ENCODE measurements at places on chromosomes 12 and 14.

DNA sequence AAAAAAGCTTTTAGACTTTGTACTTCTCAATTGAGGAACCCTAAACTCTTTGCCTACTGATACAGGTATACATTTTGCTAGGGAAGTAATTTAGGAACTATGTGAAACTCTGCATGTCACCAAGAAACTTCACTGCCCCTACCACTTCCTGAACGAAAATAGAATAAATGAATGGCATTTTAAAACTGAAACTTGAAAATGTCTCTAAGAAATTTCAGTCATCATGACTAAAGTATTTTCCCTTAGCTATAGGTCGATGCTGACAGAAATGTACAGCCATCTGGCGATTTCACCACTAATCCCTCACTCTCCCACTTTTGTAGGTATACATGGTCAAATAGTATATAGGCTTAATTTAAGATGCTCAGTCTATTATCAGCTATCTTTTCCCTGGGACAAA, 194.9 kb upstream of the SYT10 start:
- DNase-seq = no peak

DNA sequence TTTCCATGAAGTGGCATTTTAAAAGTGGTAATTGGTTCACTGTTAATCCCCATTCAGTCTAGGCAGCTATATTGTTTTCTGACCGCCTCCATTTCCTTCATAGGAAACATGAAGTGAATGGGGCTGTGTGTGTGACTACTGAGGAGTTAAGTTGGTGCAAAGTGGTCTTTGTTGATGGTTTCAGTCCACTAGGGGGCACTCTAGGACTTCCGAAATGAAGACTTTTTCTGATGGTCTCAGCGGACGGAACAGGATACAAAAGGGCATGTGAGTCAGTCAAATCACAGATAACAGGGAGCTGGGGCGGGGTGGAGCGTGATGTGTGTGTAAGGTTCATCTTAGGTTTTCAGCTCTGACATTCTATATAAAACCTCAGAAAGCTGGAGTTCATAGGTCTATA, 240.1 kb upstream of the OR4E1 start:
- peak; percentile 59 for DNase-seq

DNA sequence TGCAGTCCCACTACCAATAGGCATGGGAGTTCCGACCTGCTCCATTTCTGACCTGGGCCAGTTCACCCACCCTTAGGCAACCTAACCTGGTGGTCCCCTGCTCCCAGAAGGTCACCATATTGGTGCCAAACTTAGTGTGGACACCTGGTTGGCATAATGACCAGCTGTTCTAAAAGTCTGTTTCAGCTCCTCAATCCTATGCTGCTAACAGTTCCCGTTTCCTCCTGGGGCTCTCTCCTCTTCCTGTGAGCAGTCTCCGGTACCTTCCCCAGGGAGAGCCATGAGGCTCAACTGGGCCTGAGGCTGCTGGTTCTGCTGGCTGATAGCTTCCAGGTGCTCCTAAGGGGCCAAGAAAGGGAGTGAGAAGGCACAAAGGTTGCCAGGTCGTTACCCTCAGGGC, 15.9 kb upstream of the BLTP3B start:
- DNase-seq = no peak

DNA sequence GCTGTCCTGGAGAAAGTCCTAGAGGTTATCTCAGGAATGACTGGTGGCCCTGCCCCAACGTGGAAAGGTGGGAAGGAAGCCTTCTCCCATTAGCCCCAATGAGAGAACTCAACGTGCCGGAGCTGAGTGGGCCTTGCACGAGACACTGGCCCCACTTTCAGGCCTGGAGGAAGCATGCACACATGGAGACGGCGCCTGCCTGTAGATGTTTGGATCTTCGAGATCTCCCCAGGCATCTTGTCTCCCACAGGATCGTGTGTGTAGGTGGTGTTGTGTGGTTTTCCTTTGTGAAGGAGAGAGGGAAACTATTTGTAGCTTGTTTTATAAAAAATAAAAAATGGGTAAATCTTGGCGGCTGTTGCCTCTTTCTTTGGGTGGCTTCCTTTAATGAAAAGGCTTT, 152.8 kb downstream of the SMOC1 start:
- DNase-seq = no peak

GRCh38 chr12:123939716-123940626, 32.7 kb downstream of the CCDC92 start:
- DNase-seq = no peak

GRCh38 chr14:87002776-87003175, 990.2 kb downstream of the GALC start:
- DNase-seq = no peak

GRCh38 chr14:88044776-88045446, 40.0 kb downstream of the GPR65 start:
- no peak for DNase-seq

GRCh38 chr12:49905718-49906314, 2.1 kb upstream of the FAIM2 start:
- no peak for DNase-seq

DNA sequence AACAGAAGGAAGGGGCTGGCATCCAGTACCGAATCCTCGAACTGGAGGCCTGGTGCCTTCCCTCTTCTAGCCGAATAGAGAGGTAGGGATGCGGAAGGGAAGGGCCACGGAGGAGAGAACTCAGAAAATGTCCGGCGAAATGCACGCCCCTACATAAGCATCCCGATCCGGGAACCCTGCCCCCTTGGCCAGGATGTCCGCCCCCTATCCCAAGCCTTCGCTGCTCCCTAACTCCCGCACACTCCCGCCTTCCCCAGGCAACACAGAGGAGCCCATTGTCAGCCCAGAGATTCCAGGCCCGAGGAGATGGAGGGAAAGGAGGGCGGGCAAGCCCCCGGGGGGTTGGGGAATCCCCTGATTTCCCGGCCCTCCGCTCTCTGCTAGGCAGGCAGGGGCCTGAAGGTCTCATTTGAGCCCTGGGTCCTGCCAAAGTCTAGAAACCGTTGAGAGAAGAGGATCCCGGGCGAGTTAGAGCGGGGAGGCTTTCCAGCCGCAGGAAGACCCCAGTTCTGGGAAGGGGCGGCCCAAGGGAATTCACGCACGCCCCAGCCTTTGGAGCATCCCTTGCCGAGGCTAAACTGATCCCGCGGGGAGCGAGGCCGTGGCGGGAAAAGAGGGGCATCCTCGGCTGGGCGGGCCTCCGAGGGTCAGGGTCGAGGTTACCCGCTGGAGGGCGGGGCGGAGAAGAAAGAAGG, 569 bp upstream of the ARHGEF40 start:
- DNase-seq = peak; percentile 56

DNA sequence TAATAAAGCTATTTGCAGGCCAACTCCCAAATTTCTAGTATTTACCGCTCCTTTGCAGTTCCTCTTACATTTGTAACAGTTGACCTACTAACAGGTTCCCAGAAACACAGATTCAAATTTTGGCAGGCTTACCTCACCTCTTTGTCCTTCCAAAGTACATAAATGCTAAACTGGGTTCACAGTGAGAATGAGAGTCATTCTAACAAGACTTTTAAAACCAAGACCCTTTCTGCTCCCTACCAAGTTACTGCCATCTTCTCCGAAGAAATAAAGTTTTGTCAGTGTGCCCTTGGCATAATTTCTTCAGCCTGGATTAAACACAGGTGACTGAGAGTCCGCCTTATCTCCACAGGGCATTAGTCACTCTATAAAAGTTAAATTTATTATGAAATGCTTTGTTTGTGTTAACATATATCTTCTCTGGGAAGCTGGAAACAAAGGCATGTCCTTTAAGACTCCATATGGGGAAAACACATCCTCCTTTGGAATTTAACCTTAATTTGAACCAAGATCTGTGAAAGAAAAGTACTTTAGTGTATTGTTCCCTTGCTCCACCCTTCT, 28.2 kb downstream of the FOXA1 start:
- no peak for DNase-seq

DNA sequence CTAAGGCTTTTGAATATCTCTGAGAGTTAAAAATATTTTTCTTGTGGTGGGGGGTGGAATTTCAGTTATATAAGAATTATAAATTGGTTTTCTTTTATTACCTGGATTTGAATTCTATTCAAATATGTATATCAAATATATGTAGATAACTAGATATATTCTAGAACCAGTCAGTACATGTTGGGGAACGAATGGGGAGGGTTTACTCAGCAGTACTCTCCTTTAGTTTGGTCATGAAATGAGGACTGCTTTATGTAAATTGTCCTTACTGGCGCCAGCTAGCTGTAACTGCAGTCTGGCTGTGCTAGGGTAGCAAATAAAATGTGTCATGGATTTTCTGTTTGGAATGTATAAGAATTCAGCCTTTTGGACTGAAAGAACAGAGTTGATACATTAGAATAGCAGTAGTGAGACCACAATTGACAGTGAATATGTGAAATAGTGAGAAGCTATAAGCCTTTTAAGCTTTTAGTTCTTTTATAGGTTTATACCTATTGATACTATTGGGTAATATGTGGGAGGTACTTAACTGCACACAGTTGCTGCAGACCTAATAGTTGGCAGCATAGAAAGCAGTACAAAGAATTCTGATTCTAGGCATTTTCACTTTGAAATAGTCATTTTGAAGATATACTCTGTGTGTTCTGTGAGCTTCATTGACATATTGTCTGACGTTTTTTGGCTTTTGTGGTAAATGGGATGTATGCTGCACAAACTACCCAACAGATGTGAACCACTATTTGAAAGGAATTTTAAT, 29.0 kb downstream of the ATF7IP start:
- peak; percentile 75 for DNase-seq

DNA sequence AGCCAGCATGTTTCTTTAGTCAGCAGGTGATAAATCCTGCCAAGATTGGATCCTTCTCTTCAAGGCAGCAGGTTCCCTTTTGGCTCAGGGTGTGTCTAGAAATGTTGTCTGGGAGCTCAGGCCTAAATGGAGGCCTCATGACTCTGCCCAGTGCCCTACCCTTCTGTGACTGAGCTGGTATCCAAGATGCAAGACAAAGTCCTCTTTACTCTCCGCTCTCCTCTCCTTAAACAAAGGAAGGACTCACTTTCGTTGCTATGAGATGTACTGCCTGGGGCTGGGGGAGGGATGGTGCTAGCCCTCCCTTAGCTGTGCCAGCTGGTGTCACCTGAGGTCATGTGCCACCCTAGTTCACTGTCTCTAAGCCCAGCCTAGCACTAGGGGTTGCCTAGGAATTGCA, 13.8 kb upstream of the TMPRSS12 start:
- DNase-seq = no peak

- peak; percentile 72 for DNase-seq
Measured at GRCh38 chr12:51823875-51824565, 24.5 kb downstream of the FIGNL2 start.

- no peak for DNase-seq
Measured at GRCh38 chr12:42603246-42603990, 13.9 kb upstream of the PRICKLE1 start.

DNA sequence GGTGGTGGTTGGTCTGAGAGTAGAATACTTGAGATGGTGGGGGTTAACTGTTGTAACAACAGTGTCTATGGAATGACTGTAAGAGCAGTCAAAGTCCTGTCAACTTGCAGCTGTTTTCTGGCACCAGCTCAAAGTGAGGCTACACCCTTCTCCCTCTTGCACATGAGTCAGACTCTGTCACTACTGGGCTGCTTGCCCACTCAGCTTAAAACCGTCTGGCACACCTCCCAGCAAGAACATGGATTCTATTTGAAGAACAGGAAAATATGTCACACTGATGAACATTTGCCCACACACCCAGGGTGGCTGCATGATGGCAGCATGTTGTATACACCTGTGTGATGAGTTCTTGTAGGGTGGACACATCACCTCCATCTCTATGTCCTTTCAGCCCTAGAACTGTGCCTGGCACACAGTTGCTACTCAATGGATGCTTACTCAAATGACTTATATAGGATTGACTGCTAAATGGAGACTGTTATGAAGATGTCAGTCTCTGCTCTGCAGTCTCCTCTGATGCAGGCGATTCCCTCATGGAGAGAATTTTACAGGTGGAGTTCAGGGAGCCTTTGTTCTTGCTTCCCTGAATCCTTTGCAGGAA, 19.3 kb upstream of the SERPINA6 start:
- DNase-seq = peak; percentile 99

GRCh38 chr12:1634590-1635191, 5.7 kb downstream of the WNT5B start:
- DNase-seq = peak; percentile 63

DNA sequence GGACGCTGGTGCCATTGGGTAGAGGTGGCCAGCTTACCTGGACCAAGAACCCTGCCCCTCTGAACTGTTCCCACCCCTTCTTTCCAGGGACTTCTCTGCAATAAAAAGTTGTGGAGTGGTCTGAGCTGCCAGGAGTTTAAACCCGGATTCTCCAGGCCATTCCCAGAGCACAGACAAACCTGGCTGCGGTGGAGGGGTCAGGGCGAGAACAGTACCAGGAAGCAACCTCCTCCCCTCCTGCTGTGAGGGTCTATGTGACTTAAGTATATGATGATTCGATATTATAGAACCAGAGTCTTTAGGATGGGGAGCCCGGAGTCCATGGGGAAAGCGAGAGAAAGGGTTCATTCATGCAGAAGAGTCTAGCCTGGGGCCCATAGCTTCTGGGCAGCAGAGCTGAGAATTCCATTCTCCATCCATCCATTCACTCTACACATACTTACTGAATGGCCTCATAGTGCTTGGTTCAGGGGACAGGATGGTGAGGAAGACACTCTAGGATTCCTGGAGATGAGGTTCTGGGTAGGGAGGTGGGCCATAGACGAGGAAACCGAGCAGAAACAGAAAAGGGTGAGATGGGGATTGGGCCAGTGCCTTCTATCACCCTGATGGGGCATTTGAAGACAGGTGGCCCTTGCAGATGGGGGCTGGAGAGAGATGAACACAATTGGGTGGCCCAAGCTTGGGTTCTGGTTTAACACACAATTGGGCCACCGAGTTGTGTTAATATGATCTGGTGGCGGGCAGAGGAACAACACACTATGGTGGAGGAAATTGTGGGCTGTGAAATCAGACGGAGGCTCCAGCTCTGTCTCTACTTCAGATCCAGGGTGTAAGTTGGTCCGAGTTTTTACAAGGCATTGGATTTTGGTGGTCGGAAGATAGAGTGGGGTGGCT, 5.2 kb downstream of the KRT86 start:
- peak; percentile 60 for DNase-seq

GRCh38 chr12:27511031-27511722, 12.8 kb upstream of the PPFIBP1 start:
- DNase-seq = no peak

DNA sequence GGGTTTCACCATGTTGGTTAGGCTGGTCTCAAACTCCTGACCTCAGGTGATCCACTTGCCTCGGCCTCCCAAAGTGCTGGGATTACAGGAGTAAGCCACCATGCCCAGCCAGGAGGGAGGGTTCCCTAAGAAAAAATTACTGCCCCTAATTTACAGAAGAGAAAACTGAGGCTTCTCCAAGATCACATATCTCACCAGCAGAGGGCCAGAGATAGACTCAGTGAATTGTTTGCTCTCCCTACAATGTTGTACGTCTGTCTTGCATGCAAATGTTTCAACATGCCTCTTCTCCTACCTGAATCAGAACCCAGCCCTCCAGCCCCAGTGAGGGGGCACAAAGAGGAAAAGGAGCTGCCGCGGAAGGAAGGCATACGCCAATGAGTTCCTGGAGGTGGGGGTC, 48.3 kb upstream of the TMEM263 start:
- no peak for DNase-seq

DNA sequence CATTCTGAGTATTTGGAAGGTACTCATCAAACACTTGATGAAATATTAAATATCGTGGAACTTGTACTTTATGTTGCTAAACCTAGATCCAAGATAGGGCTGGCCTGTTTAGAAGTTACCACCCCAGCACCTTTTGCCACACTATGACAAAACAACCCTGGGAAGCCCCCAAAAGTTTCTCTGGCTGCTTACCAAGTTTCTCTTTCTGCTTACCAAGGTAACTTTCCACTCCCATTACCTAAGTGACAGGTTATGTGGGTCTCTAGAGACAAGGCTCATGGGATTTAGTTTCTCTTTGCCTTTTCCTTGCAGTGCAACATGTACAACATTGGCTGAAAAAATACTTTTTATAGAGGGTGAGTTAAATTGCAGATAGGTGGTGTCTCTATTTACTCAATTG, 28.9 kb upstream of the PPM1A start:
- DNase-seq = no peak
